Activated T-helper 1 cell treated with Interleukin-2 at 50 U/mL for 16 hours (primary cell): ENCODE measurements at places on chromosomes 6 and 20.

GRCh38 chr6:149094156-149094555 is 223.4 kb upstream of the TAB2 start:
- DNase-seq: no peak

DNA sequence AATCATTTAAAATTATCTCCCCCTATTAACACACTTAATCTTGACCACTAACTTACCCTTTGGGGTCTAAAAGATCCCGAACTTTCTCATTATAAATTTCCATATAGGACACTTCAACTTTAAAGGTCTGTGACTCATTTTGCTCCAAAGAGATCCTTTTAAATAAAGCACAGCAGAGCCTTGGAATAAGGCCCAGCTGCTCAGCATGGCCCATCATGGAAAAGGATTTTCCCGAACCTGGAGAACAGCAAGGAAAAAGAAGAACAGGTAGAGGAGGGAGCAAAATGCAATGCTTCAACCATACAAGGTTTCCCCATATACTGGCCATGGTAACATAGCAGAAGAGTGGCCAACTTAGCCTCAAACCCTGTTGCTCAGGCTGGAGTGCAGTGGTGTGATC is 132.1 kb downstream of the KIF13A start:
- no peak for DNase-seq

DNA sequence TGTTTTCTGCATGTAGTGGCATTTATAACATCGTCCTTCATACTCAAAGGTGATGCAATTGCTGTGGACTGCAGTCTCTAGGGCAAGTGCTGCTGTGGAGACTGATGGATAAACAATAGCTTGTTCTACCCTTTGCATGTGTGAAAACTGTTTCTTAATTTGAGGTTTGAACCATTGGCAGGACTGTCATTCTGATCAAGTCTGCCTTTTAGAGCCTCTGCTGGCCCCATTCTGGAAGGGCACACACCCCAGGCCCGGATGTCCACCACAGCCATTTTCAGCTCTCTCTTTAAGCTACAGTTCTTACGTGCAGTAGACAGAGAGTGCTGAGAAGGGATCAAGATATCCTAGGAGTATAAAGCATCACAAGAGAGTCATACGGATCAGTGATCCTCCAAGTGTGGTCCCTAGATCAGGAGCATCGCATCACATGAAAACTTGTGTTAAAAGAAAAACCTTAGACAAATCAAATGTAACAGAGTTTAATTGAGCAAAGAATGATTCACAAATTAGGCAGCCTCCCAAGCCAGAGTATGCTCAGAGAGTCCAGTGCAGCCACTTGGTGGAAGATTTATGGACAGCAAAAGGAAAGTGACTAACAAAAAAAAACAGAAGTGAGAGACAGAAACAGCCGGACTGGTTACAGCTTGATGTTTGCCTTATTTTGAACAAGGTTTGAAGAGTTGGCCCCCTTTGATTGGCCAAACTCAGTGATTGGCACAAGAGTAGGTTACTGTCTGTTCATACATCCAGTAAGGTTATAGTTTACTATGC is 52.0 kb downstream of the FRK start:
- DNase-seq: no peak

DNA sequence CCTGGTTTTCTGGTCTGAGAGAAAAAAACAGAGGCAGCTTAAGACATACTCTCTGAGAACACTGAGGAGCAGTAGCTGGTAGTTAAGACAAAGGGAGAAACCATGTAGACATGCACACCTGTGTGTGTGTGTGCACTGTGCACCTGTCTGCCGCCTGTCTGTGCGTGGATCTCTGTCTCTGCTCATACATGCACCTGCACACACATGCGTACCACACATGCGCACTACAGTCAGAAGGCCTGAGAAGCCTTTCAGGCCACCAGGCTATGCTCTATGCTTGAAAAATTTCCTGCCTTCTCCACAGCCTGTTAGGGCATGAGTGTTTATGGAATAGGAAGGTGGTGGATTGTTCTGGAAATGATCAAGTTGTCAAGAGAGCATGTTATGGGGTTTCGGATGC is 103.5 kb downstream of the CDH4 start:
- no peak for DNase-seq

- DNase-seq: no peak
Observed at GRCh38 chr6:119501798-119502483, 152.4 kb upstream of the MAN1A1 start.

DNA sequence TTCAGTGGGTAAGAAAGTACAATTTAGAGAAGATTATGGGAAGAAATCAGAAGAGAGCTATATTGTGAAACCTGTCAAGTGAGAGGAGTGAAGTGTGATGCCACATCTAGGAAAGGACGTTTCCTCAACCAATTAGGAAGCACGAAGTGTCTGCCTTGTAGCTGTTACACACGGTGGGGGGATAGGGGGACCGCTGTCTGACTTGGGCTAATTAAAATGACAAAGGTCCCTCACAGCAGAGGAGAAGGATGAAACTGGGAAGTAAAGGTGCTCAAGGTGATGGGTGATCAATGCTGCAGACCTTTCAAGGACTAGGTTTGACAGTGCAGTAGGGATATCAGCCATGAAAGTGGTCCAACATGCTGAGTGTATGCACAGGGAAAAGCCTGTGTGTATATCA is 181.1 kb upstream of the PRSS16 start:
- DNase-seq: no peak

GRCh38 chr6:73200735-73201134 is 24.6 kb downstream of the KHDC1L start:
- DNase-seq: no peak

- DNase-seq: no peak
Observed at GRCh38 chr20:39568109-39568508, 606.0 kb downstream of the DHX35 start.

DNA sequence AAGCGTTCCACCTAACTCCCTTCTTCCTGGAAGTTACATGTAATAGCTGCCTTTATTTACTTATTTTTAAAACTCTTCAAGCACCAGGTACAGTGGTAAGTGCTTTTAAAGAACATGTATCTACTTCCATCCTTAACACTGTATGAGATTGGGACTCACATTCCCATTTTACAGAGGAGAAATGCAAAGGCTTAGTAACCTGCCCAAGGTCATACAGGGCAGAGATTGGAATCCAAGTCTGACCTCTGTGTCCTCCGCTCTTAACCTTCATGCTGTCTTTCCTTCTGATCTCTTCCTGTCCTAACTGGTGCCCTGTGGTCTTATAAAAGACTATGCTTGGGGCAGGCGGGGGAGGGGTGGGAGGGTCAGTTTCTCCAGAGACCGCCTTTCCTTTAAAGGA is 1.6 kb downstream of the B4GALT5 start:
- DNase-seq: no peak

DNA sequence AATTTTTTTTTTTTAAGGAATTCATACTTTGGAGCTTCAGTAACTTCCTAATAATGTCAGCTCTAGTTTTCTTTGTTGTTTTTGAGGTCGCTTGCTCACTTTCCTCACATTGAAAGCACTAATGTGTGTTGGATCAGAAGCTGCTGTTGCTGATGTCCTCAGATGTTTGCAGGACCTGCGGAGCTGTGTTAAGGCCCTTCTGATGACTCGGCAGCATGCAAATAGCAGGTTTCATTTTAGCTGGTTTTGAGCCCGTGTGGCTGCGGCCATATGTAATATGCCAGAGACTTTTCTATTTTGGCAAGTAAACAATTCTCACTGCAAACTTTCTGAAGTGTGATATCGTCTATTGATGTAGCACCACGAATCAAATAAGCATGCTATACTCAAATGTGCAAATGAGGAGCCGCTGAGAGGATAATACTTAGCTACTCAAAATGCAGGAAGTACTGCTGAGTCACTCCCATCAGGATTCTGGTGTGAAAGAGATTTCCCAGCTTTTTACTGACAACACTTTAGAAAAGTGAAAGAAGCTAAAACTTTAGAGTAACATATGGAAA is 187.8 kb downstream of the SASH1 start:
- no peak for DNase-seq

- no peak for DNase-seq
Observed at GRCh38 chr20:37346535-37347346, 801 bp downstream of the SRC start.

- DNase-seq: no peak
Observed at GRCh38 chr6:38057994-38058393, 238.5 kb downstream of the ZFAND3 start.

GRCh38 chr6:54614499-54615195 is 231.9 kb upstream of the FAM83B start:
- no peak for DNase-seq

DNA sequence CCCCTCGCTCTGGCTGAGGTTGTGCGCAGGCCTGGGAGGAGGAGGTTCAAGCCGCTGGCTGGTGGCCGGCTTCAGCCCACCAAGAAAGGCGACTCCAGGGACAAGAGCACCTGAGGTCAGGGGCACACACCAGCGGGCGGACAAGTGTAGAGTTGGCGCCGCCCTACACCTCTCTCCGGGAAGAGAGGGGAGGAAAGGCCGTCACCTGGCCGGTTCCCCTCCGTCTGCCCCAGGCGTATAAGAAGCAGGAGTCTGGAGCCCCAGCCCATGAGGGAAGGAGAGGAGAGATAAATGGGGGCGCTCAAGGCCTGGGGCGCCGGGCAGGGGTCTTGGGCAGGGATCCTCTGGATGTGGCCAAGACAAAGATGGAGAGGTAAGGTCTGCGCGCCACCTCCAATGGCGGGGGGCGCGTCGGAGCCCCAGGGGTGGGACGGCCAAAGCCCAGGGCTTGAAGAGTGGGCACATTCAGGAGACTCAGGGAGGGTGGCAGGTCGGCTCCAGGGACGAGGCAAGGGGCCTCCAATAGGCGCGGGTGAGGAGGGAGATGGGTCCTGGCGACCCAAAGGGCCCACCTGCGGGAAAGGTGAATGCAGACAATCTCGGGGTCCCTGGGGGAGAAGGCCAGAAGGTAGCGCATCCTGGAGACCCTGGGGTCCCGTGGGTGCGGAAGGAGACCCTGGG is 826 bp downstream of the RIMS4 start:
- DNase-seq: no peak

GRCh38 chr20:63635431-63636141 is 8.7 kb upstream of the GMEB2 start:
- DNase-seq: peak; percentile 68

DNA sequence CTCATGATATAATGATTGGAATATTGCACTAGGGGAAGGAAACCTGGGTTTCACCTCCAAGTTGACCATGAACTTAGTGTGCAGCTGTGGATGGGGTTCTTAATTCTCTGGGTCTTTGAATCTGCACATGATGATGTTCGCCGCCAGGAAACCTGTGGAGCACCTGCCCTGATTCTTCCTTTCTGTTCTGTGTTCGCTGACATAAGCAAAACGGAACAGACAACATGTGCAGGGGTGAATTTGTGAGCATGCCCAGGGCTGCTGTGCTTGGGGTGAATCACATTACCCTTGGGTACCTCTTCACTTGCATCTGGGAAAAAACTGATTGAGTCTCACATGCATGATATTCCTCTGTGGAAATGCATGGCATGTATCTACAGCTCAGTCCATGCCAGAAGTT is 48.8 kb downstream of the CAP2 start:
- DNase-seq: no peak

DNA sequence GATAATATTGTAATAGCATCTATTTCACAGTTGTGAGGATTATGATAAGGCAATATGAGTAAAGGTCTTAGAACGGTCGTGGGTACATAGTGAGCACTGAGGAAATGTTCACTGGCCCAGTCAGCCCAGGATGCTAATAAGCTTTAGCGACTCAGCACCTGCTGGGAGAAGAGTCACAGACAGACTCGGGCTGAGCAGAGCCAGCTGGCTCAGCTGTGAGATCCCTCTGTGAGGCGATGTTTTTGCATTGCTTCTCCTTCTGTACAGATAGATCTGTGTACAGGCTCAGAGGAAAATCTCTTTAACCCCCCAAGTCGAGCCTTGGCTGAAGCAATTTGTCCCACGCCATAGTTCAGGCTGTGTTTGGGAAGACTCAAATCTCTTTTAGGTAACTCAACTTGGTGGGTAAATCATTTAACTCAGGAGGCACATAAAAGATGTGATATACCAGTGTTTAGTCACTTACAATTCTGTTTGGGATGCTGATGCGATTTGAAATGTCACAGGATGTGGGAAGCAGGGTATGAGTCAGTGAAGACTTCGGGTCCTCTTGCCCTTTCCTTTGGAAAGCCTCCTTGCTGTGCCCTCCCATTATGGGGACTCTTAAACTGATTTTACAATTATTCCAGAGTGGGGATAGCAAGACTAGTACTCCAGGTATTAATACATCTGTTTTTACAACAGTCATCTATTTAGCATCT is 53.1 kb downstream of the PHACTR1 start:
- DNase-seq: no peak

- peak; percentile 20 for DNase-seq
Observed at GRCh38 chr6:111482188-111482958, 645 bp downstream of the REV3L start.

GRCh38 chr6:104537180-104537579 is 322.5 kb downstream of the HACE1 start:
- no peak for DNase-seq

GRCh38 chr6:62978920-62979319 is 232.3 kb upstream of the FKBP1C start:
- no peak for DNase-seq

DNA sequence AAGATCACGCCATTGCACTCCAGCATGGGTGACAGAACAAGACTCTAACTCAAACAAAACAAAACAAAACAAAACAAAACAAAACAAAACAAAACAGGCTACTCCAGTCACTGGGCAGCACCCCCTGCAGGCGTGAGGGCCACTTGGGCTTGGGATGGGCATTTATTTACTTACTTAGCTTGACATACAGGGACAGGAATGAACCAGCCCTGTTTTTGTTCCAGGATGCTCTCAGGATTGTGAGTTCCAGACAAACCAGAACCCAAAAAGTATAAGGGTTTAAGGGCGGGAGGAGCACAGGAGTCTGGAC is 4.0 kb upstream of the PTPN1 start:
- no peak for DNase-seq

DNA sequence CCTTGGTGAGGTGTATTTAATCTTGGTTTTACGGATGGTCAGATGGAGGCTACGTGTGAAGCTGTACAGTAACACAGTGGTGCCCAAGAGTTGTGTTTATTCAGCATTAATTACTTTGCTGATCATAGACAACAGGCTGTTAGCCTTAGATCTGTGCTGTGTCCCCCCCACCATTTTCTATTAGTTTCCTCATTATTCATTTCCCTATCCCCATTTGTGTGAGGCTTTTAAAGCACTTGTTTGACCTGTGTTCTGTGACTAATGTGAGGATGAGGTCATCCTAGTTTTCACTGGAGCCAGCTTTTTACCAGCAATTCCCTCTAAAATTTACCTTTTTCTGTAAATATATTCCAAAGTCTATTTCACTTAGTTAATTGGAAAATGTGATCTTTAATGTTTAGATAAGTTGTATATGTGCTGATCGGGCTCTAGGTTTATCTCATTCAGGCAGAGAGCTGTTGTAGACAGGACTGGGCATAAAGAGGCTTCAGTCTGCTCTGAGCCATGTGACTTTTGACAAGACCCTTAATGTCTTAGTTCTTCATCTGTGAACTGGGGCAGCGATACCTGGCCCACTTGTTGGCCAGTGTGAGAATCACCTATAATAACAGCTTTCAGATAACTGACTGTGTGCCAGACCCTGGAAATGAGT is 8.4 kb downstream of the MAPRE1 start:
- DNase-seq: no peak
